ENCODE measurements at places on chromosomes 5 and 9. TPM values are rescaled to one million over a fixed set of nuclear protein-coding genes. Genes with fewer than 3 reads are reported as not detected.

SLCO4C1 gene
- not detected for polyA plus RNA-seq

SV2C gene
- not detected for polyA plus RNA-seq

KCNV2 gene
- not detected for polyA plus RNA-seq

SKIC3 gene
- 35.1 TPM for polyA plus RNA-seq

ORM2 gene
- polyA plus RNA-seq, result not detected

ENTPD2 gene
- polyA plus RNA-seq, result not detected

FAM114A2 gene
- 22.8 TPM for polyA plus RNA-seq

ENG gene
- 1.9 TPM for polyA plus RNA-seq

TMEM252 gene
- not detected for polyA plus RNA-seq

GCNT4 gene
- polyA plus RNA-seq, result 12.8 TPM

Data from CD4-positive, CD25-positive, alpha-beta regulatory T cell (primary cell).